ENCODE measurements at places on chromosomes 2 and 18.

GRCh38 chr2:25294573-25295462 is 46.9 kb downstream of the DNMT3A start:
- no peak for DNase-seq

DNA sequence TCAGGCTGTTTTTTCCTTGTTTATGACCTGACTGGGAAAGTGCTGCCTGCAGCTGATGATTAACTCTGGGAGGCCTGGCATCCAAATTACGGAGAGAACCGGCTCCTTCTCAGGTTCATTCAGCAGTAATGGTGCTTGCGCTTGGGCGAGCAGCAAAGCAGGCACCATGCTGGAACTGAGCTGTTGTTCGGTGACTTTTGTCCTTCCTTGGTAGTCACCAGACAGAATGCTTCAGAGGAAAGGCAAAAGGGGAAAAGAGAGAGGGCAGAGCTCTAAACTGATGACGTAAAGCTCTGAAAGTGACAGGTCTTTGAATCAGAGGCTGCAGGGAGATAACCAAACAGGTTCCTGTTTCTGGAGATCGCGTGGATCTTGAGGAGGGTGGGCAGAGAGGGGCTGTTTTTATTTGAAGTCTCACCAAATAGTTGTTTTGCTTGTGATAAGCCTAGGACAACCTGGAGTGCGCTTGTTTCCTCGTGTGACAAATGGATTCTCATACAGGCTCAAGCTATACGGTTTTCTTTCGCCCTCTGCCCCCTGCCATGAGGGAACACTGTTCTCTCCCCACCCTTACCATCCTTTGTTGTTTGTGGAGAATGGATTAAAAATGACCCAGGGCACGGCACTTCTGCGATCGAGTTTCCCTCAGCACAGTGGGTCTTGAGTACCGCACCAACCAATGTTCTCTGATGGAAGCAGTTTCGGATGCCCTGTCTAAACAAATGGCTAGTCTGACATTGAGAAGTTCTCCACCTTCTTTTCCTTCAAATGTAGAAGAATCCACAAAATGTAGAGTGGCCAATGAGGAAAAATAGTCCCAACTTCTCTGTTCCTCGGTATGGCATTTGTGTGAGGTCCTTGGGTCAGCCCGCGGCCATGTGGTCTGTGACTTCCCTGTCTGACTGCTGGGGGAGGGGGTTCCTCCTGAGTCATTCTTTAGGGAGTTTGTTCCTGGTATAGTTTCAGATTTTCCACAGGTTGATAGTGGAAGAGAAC is 1.3 kb downstream of the RASGRP3 start:
- DNase-seq, result no peak

DNA sequence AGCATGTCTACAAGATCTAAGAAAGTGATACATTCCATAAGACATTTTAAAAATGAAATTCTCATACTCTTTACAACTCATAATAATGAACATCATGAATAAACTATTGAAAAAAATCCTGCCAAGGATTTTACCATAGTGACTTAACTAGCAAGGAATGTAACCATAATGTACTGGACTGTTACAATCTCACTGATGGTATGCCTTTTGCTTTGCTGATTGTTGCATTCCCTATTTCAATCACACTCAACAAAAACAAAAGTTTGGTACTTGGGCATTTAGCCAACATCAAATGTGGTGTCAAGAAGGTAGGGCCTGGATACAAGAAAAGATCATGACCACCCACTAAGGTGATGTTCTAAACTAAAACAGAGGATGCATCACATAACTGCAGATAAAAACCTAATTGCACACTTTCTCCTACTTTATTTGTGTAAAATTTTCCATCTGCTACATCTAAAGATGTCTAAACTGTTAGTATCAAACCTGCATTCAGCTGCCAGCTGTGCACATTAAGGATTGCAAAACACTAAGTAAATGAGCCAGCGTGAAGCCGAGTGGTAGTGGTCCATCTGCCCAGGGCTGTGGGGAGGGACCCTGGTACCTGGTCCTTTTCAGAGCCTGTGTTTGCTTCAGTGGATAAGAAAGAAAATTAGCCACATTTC is 564.4 kb downstream of the ZEB2 start:
- DNase-seq, result no peak

- DNase-seq, result no peak
Measured at GRCh38 chr18:34650121-34650545, 60.0 kb upstream of the DTNA start.

DNA sequence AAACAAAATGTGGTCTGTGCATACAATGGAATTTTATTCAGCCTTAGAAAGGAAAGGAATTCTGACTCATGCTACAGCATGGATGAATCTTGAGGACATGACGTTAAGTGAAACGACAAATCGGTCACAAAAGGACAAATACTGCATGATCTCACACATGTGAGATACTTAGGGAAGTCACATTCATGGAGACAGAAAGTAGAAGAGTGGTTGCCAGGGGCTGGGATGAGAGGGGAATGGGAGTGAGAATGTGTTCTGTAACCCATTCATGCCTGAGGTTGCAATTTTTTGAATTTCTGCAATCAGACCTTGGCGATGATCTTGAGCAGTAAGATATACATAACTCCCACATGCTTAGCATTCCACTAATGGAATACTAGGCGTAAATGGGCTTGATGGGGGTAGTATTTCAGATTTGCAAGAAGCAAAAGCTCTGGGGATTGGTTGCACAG is 22.0 kb downstream of the FHL2 start:
- no peak for DNase-seq

GRCh38 chr2:202780514-202781021 is 91.0 kb downstream of the ICA1L start:
- DNase-seq, result no peak

- peak; percentile 61 for DNase-seq
Measured at GRCh38 chr18:961644-962355, 57.1 kb downstream of the ADCYAP1 start.

GRCh38 chr2:118613737-118614136 is 233.7 kb downstream of the EN1 start:
- no peak for DNase-seq

DNA sequence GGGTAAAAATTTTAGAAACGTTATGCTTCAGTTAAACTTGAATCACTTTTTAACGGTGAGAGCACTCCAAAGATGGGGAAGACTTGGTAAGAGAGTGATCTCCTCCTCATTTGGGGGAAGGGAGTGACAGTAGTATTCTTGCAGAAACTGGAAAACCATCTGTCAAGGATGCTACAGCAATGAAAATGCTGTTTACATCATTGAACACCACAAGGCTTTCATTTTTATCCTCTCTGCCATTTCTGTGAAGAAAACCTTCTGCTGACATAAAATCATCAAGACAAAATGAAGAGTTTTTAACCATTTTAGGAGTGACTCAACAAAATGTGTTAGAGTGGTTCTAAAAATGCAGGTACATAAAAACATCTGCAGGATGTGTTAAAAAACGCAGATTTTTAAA is 38.1 kb downstream of the CDH2 start:
- DNase-seq, result no peak

- DNase-seq, result no peak
Measured at GRCh38 chr2:241273210-241274020, 42.1 kb downstream of the HDLBP start.

- DNase-seq, result no peak
Measured at GRCh38 chr2:17658251-17658843, 95.3 kb downstream of the SMC6 start.

- no peak for DNase-seq
Measured at GRCh38 chr2:71757351-71757750, 304.0 kb downstream of the DYSF start.

GRCh38 chr2:202945-203344 is 60.9 kb downstream of the SH3YL1 start:
- DNase-seq, result no peak

DNA sequence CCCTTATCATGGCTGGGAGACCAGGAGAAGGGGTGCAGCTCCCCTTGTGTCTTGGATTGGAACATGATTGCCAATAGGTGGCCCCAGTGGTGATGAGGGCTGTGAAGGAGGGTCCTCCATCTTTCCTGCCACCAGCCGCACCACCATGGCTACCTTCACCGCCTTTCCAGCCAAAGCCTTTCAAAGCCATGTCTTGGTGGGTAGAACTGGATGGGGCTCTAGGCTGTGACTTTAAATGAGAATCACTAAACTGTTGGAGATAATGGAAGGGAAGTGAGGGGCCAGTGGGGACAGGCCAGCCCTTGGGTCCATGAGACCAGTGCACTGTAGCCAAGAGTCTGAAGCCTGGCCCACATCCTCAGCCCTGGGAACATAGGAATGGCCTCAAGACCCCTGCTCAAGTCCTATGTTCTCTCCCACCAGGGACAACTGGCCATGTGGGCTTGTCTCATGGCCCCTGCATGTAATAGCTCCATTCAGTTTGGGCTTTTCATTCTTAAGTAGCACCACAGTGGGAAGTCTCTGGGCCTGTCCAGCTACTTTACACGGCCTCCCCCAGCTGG is 345.7 kb downstream of the DYSF start:
- no peak for DNase-seq

GRCh38 chr2:28206762-28207161 is 185.9 kb upstream of the FOSL2 start:
- DNase-seq, result no peak

DNA sequence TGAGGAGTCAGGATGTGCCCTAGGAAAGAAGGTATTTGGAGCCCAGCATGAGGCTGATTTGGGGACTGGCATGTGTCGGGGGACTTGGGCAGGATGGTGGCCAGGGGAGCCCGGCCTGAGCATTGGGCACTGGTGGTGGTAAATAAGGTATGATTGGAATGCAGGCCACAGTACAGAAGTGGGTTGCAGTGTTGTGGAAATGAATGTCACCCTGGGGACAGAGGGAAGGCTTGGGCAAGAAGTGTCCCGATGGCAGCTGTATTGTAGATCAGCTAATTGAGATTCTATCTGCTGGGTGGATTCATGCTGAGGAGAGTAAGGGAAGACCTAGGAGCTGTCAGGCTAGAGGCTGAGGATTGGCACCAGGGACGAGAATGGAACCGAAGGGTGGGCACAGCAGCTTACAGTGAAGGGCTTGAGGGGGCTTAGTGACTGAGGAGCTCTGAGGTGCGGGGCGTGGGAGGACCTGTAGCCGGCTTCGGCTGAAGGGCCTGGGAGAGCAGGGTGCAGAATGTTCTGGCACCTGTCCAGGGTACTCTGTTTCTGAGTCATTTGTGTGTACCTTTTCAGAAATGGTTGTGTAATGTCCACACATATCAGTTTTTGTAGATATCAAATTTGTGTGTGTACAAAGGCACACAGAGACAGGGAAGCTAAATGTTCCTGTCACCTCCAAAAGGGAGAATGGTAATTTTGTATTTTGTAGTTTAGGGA is 170.2 kb downstream of the PRKCE start:
- no peak for DNase-seq

GRCh38 chr18:9913151-9913525 is 678 bp upstream of the VAPA start:
- no peak for DNase-seq

DNA sequence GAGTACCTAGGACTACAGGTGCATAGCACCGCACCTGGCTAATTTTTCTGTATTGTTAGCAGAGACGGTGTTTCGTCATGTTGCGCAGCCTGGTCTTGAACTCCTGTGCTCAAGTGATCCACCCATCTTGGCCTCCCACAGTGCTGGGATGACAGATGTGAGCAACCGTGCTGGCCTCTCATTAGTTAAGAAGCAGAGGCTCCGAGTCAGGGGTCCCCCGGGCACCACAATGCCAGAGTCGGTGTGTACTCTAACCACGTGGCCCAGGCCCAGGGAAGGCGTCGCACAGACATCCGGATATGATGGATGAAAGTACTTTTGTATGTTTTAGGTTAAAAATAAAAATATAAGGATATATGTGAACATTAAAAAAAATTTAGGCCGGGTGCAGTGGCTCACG is 28.3 kb upstream of the HPCAL1 start:
- no peak for DNase-seq

DNA sequence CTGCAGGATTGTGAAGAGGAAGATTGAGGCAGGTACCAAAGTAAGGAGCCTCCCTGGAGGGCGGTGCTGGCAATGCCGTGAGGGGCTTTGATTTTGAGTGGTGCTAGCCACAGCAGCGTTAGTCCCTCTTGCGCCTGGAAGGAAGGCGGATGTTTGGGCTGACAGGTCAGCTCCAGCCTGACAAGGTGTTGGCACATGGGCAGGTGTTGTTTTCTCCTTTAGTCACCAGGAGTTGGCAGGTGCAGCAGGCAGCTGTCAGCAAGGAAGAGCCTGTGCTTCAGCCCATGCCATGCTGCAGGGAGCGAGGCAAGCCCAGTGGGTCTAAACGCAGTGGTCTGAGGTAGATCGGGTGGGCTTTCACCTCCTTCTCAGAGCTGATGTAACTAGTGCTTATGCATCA is 8.5 kb downstream of the SEC11C start:
- DNase-seq, result no peak

DNA sequence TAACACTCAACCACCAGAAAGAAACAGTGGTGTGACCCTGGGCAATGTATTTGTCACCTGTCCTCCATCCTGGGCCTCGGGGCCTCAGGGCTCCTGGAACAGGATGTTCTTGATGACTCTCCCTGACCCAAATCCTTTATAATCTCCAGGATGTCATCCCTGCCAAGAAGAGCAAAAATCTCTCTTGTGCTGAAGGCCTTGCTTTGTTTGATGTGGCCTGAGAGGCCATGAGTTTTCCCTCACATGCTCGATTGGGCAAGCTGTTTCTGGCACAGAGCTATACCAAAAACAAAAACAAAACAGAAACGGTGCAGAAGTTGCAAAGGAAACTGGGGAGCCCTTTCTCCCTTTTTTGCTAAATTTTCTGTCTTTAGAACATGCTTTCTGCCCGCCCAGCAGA is 35.7 kb upstream of the ST3GAL5 start:
- DNase-seq, result no peak

DNA sequence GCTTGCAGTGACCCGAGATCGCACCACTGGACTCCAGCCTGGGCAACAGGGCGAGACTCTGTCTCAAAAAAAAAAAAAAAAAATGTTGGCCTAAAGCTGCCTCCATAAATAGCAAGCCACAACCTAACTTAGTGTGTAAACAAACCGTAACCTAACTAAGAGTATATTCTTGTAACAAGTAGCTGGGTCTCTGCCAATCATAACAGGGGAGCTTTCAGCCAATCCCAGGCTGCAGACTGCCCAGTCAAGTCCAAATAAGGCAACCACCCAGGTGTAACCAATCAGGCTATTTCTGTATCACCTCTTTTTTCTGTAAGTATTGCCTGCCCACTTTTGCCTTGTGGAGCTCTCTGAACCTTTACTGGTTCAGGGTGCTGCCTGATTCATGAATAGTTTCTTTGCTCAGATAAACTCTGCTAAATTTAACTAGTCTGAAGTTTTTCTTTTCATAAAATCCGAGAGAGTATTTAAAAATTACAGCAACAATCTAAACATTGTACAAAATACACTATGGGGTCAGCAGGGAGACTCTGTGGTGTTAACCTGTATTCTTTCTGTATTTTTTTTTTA is 4.5 kb downstream of the PSTPIP2 start:
- DNase-seq, result no peak

- no peak for DNase-seq
Measured at GRCh38 chr2:16642088-16642487, 23.5 kb downstream of the CYRIA start.

DNA sequence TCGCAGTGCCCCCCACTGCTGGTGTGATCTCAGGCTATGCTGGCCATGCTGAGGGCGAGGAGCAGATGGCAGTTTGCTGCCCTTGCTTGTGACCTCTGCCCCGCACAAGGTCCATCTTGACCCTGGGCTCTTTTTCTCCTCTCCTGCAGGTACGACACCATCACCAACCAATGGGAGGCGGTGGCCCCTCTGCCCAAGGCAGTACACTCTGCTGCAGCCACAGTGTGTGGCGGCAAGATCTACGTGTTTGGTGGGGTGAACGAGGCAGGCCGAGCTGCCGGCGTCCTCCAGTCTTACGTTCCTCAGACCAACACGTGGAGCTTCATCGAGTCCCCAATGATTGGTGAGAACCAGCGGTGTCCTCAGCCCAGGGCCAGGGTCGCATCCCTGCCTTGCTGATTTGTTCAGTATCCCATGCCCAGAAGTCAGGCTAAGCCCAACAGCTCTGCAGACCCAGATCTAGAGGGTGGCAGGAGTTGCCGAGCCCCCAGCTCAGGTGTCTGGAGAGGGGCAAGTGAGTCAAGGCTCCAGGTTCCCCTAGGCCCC is 223.8 kb downstream of the ATAD2B start:
- no peak for DNase-seq

Measured in D341Med (cell line).